OCI-M1 (cell line): ENCODE measurements at places on chromosomes 5 and 9.

GRCh38 chr9:110575945-110576344 is 3.6 kb downstream of the SVEP1 start:
- no peak for DNase-seq

GRCh38 chr9:98491231-98491651 is 217.5 kb downstream of the GABBR2 start:
- DNase-seq = no peak

GRCh38 chr5:163436515-163436914 is 880 bp upstream of the CCNG1 start:
- DNase-seq = peak; percentile 68

- no peak for DNase-seq
These were observed 42.8 kb downstream of the VLDLR start for GRCh38 chr9:2664174-2665065.

DNA sequence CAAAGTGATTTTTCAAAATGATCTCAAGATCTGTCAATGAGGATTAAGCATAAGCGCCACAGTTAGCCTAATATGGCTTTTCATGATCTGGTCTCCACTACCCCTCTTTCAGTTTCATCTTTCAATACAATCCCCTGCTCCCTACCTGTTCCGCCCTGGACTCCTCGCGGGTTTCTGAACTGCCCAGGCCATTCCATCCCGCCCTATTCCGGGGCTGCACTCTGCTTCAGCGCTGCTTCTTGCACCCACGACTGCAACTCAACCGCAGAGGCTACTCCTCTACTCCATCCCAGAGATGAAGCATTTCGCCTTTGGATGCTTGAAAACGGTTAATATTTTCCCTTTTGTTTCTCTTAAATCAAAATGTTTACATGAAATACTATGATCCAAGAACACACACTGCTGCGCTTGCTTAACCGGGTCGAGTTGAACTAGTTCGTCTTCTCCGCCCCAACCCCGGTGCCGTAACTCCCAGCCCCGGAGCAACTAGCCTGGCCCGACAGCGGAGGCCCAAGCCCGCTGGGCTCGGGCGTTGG is 716 bp upstream of the OTULIN start:
- peak; percentile 67 for DNase-seq

GRCh38 chr9:125749951-125750626 is 2.9 kb downstream of the PBX3 start:
- DNase-seq = no peak

DNA sequence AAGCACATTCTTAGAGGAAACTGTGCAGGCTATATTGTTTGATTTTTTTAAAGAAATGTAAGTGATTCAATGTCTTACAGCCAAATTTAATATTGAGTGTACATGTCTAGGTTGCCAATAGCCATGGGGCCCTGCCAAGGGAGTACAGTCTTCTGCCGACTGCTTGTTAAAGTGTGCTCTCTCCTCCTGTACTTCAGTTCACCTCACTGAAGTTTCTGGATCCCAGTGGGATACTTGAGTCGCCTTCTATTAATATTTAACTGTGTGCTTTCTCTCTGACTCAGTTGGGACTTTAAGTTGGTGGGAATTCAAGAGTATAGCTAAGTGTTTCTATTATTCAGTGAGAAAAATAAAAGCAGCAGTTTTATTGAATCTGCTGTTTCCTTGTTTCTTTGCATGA is 44.5 kb upstream of the C5orf47 start:
- DNase-seq = no peak

DNA sequence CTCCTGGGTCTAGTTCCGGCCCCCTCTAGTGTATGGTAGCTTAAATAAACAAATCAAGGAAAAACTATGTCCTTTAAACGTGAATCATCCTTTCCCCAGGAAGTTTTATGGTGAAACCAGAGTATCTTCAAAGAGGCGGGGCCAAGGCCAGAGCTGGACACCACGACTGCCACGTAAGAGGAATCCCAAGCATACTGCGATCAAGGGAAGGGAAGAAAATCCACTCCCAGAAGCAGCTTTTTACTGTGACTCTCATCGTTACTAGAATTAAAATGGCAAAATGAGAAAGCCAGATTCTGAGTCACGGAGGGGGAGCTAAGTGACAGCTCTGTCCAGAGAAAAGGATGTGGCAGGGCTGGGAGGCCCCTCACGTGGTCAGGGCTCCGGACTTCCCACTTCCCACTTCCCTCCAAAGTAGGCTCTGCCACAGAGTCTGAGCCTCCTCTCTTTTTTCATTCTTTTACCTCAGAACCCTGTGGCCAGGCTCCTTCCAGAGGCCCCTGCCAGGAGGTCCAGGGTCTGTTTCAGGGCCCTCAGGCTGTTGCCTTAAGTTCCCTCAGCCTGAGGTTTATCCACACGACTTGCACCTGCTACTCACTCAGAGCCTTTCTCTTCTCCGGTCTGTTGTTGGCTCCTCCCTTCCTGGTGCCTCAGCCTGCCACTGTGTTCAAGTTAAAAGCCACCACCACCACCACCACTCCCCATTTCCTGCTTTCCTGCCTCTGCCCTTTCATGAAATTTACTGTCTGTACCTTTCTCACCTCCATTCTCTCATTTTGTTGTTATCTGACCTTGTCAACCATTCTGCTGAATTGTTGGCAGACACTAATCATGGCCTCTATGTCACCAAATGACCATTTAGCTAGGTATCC is 1.4 kb upstream of the GLRX start:
- peak; percentile 89 for DNase-seq

DNA sequence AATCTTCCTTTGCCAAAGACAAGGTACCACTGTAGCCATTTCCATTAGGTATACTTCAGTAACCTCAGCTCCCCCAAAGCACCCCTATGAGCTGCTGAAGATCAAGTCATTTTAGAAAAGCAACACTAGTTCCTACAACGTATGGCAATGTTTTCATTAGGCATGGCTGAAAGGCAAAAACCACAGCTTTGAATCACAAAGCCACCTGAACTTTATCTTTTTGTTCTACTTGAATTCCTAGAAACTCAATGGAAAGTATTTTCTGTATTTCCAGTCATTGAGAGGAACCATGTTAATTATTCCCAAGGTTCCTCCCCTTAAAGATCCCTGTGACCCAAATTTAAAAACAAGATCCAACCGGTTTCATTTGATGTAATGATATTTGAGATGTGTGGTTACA is 152.1 kb downstream of the EFNA5 start:
- peak; percentile 25 for DNase-seq

GRCh38 chr5:45089870-45090269 is 281.1 kb downstream of the MRPS30 start:
- DNase-seq = no peak

- DNase-seq = peak; percentile 84
These were observed 61.3 kb downstream of the ENC1 start for GRCh38 chr5:74579215-74579614.

GRCh38 chr5:56607551-56607950 is 207.8 kb upstream of the MAP3K1 start:
- DNase-seq = no peak

- DNase-seq = no peak
These were observed 40.6 kb downstream of the ADCY2 start for GRCh38 chr5:7436521-7436920.
